HT1080 (cell line): ENCODE measurements at places on chromosomes 6 and 20. TPM values are rescaled to one million over a fixed set of nuclear protein-coding genes. Genes with fewer than 3 reads are reported as not detected.
A peak's percentile ranks its signal among the peaks of the same experiment; 100 is the strongest.

GRCh38 chr20:43662943-43663655, 3.8 kb upstream of the MYBL2 start:
- peak; percentile 36 for DNase-seq

- DNase-seq = no peak
Observed at GRCh38 chr6:167748046-167748445, 78.7 kb upstream of the AFDN start.

DNA sequence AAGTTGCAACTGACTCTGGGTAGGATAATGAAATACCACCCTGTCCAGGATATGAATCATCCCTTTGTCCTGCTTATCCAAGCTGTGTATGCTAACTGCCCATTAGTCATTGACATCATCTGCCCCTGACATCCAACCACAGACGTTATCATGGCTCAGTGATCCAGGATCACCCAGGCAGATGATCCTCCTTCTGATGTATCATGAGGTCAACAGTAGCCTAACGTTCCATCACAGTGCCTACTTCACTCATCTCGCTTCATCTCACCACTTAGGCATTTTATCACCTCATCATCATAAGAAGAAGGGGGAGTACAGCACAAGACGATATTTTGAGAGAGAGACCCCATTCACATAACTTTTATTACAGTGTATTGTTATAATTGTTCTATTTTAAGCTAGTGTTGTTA, 13.4 kb upstream of the BTN3A2 start:
- DNase-seq = peak; percentile 98

- DNase-seq = no peak
Observed at GRCh38 chr6:129593233-129593564, 116.8 kb downstream of the ARHGAP18 start.

ANGPT4 gene
- total RNA-seq = 0.02 TPM in 1 of 2 replicates, not detected in the other

PPIL1 gene
- total RNA-seq = 49.7 and 60.3 TPM in 2 replicates

SLC35A1 gene
- 10.6 TPM in 2 replicates for total RNA-seq

DDX39B gene
- 856 and 950 TPM in 2 replicates for total RNA-seq

EPB41L1 gene
- 19.8 and 31.3 TPM in 2 replicates for total RNA-seq
